LHCN-M2 (cell line): ENCODE measurements at places on chromosomes 12 and 14. TPM values are rescaled to one million over a fixed set of nuclear protein-coding genes. Genes with fewer than 3 reads are reported as not detected.
A peak's percentile ranks its signal among the peaks of the same experiment; 100 is the strongest.

DNA sequence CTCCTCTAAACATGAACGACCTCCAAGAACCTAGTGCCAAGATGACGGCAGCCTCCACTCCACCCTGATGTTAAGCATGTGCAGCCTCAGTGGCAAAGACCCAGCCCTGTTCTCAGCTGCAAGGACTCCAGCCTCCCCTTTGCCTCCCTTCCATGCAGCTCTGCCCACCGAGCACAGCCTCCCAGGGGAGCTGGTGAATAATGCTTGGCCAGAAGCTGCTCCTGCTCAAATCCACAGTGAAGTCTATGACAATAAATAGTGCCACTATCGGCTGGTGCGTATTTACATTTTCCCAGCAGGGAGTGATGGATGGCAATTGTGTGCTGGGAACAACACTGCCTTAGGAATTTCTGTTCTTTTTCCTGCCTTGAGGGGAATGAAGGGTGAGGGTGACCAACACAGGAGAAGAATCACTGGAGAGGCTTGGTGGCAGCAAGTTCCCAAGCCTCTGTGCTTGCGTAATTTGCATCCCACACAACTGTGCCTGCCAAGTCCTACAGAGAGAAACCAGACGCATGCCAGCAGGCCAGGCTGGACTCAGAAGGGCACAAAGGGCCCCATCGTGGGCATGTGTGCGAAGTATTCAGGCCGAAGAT, 29.9 kb upstream of the TC2N start:
- DNase-seq, result peak; percentile 46

DNA sequence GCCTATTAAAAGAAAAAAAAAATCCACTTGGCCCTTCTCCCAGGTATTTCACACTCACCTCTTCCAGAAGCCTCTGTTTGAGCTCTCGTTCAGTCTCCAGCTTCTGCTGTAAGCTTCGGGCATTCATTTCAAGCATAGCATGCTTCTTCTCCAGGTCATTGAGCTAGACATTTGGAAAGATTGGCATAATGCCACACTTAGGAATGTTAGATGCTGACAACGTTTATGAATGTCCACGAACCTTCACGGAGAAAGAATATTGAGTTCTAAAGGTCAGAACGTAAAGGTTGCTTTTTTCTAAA, 60.5 kb downstream of the PRKAB1 start:
- no peak for DNase-seq

DNA sequence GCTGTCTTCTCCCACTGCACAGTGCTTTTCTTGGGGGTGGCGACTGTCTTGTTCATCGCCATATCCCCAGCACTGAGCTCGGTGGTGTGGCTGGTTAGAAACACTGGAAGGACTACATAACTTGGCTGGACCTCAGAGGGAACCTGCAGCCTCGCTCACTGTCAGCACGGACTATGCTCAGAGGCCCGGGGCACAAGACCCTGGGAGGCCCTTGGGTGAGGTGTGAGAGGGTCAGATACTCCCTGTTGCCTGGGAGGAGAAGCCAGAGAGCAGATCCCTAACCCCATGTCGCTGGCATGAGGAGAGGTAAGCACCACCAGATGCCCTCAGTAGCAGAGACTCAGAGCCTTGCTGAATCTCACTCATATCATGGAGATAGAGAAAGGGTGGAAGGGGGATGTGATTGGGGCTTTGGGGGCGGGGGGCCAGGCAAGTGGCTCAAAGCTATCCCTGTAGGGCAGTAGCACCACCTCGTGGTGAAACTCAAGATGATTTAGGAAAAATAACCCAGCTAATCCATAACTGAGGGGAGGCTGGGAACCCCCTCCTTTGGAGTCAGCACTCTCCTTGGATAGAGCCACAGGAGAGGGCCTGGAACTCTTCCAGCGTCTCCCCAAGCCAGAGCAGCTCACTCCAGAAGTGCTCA, 18.7 kb upstream of the HDAC7 start:
- DNase-seq, result no peak

DNA sequence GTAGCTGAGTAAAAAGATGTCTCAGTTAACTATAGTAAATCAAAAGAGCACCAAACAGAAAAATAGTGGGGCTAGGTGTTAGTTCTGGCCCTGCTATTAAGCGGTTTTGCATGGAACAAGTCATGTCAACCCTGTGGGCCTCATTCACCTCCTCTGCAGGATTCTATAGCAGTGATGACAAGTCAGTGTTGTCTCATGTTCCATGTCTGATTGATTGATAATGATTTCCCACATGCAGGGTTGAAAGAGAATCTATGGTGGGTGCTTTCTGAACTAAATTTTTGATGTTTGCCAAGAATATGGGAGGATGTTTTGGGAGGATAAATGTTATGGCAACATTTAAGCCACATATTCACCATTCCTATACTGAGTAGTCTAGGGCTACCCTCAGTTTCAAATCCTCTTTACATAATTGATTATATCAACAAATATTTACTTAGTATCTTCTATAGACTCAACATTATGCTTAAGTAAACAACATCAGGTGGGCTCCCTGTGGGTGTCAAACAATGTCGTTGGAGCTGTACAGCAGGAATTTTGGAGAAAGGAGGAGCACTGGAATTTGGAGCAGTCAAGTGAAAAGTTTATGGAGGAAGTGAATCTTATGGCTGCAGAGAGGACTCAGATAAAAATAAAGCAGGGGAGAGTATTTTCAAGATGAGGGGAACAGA, 48.6 kb downstream of the IRAK3 start:
- no peak for DNase-seq

DNA sequence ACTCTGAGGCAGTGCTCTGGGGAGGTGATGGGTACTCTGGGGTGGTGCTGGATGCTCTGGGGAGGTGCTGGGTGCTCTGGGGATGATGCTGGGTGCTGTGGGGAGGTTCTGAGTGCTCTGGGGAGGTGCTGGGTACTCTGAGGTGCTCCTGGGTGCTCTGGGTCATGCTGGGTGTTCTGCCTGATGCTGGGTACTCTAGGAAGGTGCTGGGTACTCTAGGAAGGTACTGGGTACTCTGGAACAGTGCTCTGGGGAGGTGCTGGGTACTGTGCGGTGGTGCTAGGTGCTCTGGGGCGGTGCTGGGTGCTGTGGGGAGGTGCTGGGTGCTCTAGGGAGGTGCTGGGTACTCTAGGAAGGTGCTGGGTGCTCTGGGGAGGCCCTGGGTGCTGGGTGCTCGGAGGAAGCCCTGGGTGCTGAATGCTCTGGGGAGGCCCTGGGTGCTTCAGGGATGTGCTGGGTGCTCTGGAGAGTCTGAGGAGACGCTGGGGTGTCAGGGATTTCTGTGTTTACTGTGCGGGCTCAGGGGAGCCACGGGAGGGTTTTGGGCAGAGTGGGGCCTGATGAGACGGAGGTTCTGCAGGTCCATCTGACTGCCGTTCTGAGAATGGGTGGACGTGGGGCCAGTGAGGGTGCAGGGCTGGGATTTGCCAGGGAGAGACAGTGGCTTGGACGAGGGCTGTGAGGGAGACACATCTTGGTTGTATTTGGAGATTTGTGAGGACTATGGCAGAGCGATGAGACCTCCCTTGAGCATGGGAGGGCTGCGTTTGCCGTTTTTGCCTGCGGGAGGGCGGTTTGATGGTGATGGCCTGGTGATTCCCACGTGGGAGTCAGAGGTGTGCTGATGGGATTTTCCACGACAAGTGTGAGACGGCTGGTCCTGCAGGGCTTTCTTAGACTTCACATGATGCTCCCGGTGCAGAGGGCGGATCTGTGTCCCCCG, 30.0 kb downstream of the MMP17 start:
- no peak for DNase-seq

DNA sequence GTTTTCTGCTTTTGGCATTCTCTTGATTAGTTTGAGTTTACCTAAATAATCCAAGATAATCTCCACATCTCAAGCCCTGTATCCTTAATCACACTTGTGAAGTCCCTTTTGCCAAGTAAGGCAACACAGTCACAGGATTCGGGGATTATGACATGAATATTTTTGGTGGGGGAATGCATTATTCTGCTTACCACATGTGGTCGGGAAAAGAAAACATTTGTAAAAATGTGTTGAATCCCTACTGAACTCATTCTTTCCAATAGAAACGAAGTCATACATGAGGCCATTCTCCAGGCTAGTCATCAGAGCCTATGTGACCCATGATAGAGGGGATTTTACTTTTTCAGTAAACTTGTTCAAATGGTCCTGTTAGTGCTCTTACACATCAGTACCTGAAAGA, 58.5 kb upstream of the PRICKLE1 start:
- DNase-seq, result peak; percentile 21

Gene IFNG-AS1
- not detected in 2 replicates for total RNA-seq

Gene KLHL33
- not detected in 2 replicates for total RNA-seq

Gene DCAF5
- 12.9 and 19.6 TPM in 2 replicates for total RNA-seq

Gene PARP11
- 2.6 and 3.8 TPM in 2 replicates for total RNA-seq

Gene TAS2R31
- total RNA-seq, result 1.4 and 1.5 TPM in 2 replicates

Gene HOXC5
- 1.8 and 2.9 TPM in 2 replicates for total RNA-seq

Gene DIO2
- total RNA-seq, result 0.38 and 1.3 TPM in 2 replicates

Gene CLEC2A
- total RNA-seq, result not detected in 2 replicates

Gene TAS2R30
- total RNA-seq, result 0.32 and 0.57 TPM in 2 replicates
